ENCODE measurements at places on chromosomes 16 and 17. TPM values are rescaled to one million over a fixed set of nuclear protein-coding genes. Genes with fewer than 3 reads are reported as not detected.

The RNF222 gene
- not detected for total RNA-seq

The SLC46A1 gene
- total RNA-seq, result 8.1 TPM

GRCh38 chr17:62933501-62934385 is 32.3 kb upstream of the TANC2 start:
- no peak for DNase-seq

- DNase-seq, result no peak
Measured at GRCh38 chr16:54289242-54289944, 2.8 kb upstream of the IRX3 start.

DNA sequence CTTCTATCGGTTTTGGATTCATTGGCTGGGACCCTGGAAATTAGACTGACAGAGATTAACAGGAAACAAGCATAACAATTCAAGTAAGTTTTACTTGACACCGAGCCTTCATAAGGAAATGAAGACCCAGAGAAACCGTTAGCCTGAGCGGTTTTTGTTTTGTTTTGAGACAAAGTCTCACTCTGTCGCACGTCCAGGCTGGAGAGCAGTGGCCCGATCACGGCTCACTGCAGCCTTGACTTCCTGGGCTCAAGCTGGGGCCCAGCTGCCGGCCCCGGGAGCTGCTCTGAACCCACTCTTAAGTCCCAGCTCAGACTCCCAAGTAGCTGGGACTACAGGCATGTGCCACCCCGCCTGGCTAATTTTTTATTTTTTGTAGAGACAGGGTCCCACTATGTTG is 321.3 kb downstream of the SEC14L1 start:
- DNase-seq, result no peak

DNA sequence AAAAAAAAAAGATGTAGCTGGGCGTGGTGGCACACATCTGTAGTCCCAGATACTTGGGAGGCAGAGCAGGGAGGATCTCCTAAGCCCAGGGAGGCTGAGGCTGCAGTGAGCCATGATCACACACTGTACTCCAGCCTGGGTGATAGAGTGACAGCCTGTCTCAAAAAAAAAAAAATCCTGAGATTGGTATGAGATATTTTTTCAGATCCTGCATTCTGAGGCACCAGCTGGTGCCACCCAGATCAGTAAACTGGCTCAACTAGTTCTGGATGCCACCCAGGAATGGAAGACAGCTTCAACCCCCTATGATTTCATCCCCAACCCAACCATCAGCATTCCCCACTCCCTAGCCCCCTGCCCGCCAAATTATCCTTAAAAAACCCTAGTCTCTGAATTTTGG is 7.1 kb upstream of the GJC1 start:
- DNase-seq, result no peak

DNA sequence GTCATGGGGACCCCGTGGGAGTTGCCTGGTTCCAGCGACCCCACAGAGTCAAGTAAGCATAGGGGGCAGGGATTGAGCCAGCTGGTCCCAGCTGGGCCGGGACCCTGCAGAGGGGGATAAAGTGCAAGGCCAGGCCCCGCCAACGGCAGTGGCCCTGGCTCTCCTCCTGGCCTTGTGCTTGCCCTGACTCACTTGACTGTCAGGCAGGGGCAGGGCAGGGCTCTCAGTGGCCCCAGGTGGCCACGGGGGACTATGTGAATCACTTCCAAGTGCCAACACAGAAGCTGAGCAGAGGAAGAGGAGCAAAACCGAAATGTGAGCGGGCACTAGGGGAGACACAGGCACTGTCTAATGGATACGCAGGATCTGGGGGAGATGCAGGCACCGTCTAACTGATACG is 21.6 kb upstream of the NCBP3 start:
- DNase-seq, result no peak

The SLC6A2 gene
- total RNA-seq, result not detected

GRCh38 chr17:35344262-35344661 is 29.2 kb downstream of the SLFN11 start:
- DNase-seq, result no peak

- DNase-seq, result no peak
Measured at GRCh38 chr17:35973333-35974260, 7.7 kb downstream of the CCL16 start.

GRCh38 chr17:32335046-32335445 is 6.9 kb downstream of the C17orf75 start:
- DNase-seq, result no peak

DNA sequence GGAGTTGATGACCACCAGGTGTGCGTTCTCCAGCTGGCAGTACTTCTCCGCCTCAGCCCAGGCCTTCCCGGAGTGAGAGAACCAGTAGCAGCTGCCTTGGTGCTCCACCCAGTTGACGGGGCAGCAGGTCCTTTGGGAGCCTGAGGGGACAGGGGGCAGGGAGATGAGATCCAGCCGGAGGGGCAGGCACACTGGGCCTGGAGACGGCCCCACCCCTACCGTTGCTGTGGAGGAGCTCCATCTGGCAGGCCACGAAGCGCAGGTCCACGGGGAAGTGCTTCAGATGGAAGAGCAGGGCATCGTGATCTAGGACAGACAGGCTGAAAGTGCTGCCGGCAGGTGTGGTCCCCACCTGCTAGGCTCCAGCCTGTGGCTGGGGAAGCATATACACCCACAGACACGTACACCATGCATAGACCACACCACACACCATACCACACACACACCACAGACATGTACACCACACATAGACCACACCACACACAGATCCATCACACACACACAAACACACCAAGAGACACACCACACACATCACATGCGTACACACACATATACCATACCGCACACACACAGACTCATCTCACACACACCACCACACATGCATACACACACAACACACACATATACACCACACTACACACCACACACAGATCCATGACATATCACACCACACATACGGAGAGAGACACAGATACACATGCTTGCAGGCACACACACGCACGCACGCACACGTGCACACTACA is 7.4 kb downstream of the ASGR2 start:
- DNase-seq, result no peak

GRCh38 chr16:82892324-82892723 is 265.6 kb downstream of the CDH13 start:
- no peak for DNase-seq

- DNase-seq, result no peak
Measured at GRCh38 chr16:7350806-7351205, 18.2 kb downstream of the RBFOX1 start.

GRCh38 chr16:79845033-79845733 is 244.6 kb upstream of the MAF start:
- no peak for DNase-seq

- no peak for DNase-seq
Measured at GRCh38 chr17:44279666-44280391, 11.9 kb upstream of the SLC4A1 start.

DNA sequence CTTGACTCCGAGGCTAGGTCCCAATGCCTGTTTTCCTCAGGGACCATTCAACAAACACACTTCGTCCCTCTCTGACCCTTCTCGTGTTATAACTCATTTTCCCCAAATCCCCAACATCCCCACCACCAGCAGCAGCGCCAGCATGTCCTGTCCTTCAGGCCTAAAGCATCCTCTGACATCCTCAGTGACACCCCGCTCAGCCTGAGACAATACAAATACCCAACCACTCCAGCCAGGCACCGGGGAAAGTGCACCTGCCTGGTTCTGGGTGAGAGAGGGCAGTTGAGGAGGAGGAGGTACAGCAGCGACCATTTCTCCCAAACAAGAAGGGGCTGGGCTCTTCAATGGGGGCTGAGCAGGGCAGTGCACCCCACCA is 4.7 kb downstream of the MNT start:
- DNase-seq, result no peak

The MRPL38 gene
- total RNA-seq, result 160 TPM

The SOCS1 gene
- 161 TPM for total RNA-seq

The ACAP1 gene
- 260 TPM for total RNA-seq

GRCh38 chr17:36188891-36189306 is 7.7 kb downstream of the CCL3L1 start:
- DNase-seq, result peak; percentile 24

The ADAM11 gene
- 0.52 TPM for total RNA-seq

The TNRC6C gene
- total RNA-seq, result 19.6 TPM

DNA sequence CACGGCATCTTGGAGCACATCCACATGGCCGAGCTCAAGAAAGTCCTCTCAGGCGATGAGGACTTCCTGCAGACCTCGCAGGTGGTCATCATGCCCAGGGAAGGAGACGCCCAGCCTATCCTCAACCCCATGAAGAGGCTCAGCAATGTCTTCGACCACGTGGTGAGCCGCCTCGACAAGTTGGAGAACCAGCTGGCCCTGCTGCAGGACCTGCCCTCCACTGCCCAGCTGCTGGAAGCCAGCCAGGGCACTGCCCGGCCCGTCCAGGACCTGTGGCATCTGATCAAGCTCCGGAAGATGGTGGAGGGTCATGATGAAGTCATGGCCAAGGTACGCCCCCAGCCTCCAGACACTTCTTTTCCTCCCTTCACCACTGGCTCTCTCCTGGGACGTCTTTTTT is 440 bp downstream of the C16orf96 start:
- DNase-seq, result no peak

- DNase-seq, result no peak
Measured at GRCh38 chr17:29640413-29640812, 17.7 kb upstream of the CORO6 start.

DNA sequence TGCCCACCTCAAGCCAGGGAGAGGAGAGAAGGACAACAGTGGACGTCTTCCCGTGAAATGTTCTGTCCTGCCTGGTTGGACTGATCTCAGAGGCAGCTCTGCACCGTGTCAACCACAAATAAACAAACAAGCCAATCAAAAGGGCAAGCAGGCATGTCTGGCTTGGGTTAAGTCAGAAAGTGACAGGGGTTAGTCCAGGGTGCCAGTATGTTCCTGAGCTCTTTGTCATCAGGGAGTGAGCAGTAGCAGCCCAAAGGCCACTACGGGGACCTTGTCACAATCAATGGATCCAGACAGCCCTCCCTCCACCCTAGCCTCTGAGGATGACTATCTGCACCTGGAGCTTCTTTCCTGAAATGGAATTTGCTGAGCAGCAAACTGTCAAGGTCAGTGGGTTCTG is 35.0 kb downstream of the CNGB1 start:
- no peak for DNase-seq

- DNase-seq, result no peak
Measured at GRCh38 chr16:20681821-20682760, 15.4 kb downstream of the ACSM1 start.

GRCh38 chr16:27781195-27781524 is 231.2 kb downstream of the KATNIP start:
- no peak for DNase-seq

GRCh38 chr16:84851192-84852127 is 31.7 kb downstream of the CRISPLD2 start:
- no peak for DNase-seq

DNA sequence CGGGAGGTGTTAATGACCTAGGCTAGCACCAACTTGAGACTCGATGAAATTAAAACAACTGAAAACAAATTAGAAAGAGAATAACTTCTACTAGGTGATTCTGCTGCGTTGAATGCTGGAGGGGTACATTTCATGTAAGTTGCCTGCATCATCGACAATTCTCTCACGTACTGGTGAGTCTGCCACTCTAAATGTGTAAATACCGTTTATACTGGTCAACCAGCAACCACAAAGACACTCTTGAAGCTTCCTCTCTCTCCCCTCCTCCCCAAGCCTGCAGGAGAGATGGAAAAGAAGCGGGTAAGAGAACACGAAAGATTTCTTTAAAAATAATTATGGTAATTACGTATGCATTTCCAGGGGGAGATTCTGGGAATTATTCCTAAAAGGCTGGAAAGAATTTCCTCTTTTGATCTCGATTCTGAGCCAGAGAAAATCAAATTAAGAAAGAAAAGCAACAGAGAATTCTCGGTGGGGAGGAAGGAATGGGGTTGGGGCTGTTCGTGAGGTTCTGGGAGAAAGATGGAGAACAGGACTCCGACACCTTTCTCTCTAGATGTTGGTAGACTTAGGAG is 68.6 kb upstream of the MRTFB start:
- no peak for DNase-seq

GRCh38 chr16:69113216-69113615 is 7.8 kb downstream of the HAS3 start:
- DNase-seq, result no peak

- DNase-seq, result no peak
Measured at GRCh38 chr16:5506021-5506420, 408.4 kb upstream of the EEF2KMT start.

The ZNF629 gene
- total RNA-seq, result 3.2 TPM

DNA sequence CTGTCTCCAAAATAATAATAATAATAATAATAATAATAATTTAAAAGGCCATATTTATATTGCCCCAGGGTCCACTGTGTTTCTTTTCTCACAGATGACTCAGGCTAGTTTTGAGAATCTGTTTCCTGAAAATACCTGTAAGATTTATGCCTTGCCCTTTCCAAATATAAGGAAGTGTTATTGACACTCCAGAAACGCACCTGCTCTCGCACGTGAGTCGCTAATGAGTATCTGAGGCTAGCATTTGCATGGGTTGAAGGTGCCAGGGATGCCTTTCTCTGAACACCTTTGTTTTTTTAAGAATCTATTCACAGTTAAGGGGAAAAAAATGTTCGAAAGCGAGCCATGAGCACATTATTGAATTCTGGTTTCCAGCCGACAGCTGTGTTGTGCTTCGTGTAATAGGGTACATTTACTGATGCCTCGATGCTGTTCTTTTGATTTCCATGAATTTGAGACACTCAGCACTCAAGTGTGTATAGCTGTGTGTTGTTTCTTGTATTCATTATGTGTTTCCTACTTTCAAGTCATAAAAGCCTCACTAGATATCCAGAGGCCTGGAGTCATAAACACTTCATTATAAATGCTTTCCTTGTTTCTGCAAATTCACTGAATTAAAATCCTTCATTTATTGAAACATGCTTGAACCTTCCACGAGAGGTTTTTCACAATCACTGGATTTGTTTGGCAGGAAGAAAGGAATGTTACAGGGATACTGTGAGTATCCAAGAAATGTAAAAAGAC is 45.0 kb upstream of the NOL11 start:
- no peak for DNase-seq

The AANAT gene
- total RNA-seq, result not detected

DNA sequence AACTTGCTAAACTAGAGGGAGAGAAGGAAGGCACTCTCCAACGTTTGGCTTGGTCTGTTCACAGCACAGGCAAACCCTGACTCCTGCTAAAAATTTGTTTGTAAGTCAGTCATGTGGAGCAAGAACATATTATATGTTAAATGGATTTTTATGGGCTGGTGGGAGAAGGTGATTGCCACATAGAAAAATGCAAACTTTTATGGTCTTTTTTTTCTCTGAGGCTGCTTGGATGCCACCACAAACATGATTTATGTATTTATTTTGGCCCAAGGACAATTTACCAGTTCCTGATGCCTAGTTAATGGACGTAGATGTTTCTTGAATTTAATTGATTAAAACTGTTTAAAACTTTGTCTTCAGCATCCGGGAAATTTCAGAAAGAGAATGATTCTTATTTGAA is 274.2 kb upstream of the MYOCD start:
- DNase-seq, result no peak

GRCh38 chr17:73972901-73973300 is 230.6 kb upstream of the RPL38 start:
- DNase-seq, result no peak

- DNase-seq, result no peak
Measured at GRCh38 chr17:4585638-4585994, 1.3 kb downstream of the SMTNL2 start.

The PIPOX gene
- total RNA-seq, result 2.1 TPM

The ITGAD gene
- total RNA-seq, result not detected

GRCh38 chr16:86700046-86700945 is 121.9 kb downstream of the FOXL1 start:
- no peak for DNase-seq

- DNase-seq, result no peak
Measured at GRCh38 chr16:85869785-85870558, 29.0 kb upstream of the IRF8 start.

GRCh38 chr17:73616120-73616872 is 27.9 kb downstream of the SDK2 start:
- no peak for DNase-seq

GRCh38 chr16:86568677-86569623 is 2.3 kb downstream of the FOXC2 start:
- no peak for DNase-seq
